ENCODE measurements at places on chromosomes 12 and 14.

- no peak for DNase-seq
These were observed 7.3 kb downstream of the DYRK2 start for GRCh38 chr12:67655829-67656228.

GRCh38 chr14:60288279-60288678 is 39.3 kb downstream of the PPM1A start:
- no peak for DNase-seq

GRCh38 chr12:30764251-30764650 is 9.5 kb upstream of the CAPRIN2 start:
- DNase-seq = no peak

DNA sequence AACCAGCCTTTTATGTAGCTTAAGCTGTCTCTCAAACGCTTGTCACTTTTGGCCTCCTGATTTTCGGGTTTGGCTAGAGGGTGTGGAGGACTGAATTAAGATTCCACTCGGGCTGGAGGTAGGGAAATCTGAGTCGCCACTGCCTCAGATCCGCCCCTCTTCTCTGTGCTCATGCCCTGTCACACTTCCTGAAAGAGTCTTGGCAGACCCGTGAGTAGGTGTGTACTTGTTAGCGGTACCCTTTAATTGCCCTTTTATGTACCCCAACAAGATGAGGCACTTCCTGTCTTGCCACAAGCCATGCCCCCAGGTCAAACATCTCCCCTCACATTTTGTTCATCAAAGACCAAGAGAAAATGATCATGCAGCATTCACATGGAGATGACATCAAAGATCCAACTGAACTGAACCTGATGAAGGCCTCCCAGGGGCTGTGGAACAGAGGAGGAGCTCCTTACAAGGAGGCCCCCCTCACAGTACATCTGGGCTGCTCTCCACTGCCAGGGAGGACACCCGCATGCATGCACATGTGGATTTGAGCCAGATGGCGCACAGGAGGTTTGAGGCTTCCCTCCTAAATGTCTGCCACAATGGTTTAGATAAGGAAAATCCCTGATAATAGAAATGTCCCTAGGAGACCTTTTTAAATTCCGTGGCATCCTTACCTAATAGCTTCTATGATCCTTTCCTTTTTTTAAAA is 86.5 kb upstream of the CDKN3 start:
- no peak for DNase-seq

DNA sequence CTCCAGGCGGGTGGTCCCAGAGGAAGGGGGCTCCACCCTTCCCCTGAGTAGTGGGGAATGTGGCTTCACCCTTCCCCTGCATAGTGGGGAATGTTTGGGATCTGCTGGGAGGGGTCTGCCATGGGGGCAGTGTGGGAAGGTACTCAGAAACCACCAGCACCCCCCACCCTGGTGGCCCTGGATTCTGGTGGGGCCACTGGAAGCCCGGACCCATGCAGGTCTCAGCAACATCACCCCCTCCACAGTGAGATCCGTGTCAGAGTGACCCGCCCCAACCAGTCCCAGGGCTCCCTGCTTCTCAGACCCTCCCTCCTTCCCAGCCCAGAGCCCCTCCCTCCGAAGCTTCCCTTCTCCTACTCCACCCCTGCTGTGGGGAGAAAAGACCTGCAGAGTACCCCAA is 30.3 kb upstream of the INF2 start:
- no peak for DNase-seq

- DNase-seq = no peak
These were observed 252.4 kb upstream of the EGLN3 start for GRCh38 chr14:34203251-34203722.

GRCh38 chr12:123232472-123232806 is 502 bp downstream of the MPHOSPH9 start:
- no peak for DNase-seq

DNA sequence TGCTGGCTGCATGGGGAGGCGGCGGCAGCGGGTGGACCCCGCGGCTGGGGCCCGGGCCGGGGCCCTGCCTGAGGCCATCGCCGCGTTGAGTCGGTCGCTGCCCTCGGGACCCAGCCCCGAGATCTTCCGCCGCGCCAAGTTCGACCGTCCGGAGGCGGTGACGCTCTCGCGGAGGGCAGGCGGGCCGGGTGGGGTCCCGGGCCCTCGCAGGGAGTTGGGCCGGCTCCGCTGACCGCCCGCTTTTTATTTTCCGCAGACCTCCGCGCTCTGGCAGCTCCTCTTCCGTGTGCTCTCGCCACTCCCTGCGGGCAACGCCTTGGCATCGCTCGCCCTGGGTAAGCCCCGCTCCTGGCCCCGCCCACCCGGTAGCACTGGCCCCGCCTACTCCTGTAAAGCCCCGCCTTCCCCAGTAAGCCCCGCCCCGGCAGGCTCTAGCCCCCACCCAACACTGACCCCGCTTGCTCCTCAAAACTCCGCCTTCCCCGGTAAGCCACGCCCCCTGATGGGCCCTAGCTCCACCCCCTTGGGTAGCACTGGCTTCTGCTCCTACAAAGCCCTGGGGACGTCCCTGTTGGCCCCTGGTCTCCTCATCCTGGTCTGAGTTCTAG is 424 bp downstream of the TEDC1 start:
- peak; percentile 95 for DNase-seq

DNA sequence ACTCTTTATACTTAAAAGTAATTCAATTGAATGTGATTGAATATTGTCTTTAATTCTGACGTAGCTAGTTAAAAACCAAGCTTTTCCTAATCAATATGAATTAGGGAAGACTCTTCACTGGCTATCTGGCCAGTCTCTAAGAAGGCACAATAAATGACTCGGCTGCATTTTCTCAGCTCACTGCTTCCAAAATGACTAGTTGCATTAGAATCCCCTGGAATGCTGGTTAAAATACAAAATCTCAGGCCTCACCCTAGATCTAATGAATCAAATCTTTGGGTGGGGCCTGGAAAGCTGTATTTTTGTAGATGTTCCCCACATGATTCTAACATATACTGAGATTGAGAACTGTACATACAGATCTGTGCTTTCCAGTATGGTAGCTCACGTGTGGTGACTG is 242.1 kb downstream of the CHST11 start:
- DNase-seq = no peak

- DNase-seq = no peak
These were observed 2.8 kb downstream of the CPM start for GRCh38 chr12:68930178-68930577.

DNA sequence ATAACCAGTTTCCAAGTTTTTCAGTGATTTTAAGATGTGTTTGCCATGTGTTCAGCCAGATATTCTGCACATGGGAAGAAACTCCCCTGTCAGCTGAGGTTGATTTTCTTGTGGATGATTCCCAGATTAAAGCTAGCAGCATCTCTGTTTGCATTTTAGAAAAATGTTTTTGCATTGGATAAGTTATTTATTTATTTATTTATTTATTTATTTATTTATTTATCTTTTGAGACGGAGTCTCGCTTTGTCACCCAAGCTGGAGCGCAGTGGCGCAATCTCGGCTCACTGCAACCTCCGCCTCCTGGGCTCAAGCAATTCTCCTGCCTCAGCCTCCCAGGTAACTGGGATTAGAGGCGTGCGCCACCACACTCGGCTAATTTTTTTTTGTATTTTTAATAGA is 2.8 kb downstream of the ACOT4 start:
- no peak for DNase-seq

DNA sequence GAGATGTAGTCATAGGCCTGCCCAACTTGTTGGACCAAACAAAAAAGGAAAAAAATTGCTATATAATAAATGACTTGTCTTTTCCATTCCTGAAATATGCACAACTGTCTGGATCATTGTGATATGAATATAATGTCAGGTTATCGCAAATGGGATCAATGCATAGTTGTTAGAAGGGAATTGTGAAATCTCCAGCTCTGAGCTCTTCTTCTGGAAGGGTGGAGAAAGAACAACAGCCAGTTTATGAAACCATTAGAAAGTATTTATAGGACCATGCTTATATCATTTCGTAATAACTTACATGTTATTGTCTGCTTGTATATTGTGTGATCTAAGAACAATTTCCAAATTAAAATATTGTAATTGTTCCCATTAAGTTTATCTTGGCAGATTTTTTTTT is 35.7 kb upstream of the HIF1A start:
- no peak for DNase-seq

DNA sequence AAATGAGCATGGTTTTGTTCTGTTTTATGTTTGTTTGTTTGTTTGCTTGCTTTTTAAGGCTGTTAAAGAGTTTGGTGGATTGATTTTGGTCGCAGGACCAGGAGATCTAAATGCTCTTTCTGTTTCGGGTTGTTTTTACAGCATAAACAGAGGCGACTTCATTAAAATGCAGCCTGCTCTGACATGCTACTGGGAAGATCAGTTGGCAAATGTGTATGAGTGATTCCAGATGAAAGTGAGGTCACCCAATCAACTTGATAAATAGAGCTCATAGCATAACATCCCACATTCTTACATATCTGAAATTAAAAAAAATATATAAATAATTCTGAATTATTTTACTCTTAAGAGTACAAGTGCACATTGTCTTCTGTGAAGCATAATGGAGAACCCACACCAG is 947.7 kb downstream of the GALC start:
- DNase-seq = no peak

DNA sequence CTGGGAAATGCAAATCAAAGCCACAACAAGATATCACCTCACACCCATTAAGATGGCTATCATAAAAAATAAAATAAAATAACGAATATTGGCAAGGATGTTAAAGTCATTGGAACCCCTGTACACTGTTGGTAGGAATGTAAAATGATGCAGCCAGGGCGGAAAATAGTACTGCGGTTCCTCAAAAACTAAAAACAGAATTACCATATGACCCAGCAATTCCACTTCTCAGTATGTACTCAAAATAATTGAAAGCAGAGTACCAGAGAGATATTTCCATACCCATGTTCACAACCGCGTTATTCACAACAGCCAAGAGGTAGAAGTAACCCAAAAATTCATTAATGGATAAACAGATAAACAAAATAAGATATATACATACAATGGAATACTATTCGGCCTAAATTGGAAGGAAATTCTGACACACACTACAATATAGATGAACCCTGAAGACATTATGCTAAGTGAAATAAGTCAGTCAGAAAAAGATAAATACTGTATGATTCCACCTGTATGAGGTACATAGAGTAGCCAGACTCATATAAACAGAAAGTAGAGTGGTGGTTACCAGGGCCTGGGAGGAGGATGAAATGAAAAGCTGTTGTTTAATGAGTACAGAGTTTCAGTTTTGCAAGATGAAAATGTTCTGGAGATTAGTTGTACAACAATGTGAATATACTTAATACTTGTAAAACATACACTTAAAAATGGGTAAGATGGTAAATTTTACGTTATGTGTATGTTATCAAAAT is 84.6 kb downstream of the TXNDC16 start:
- no peak for DNase-seq

- no peak for DNase-seq
These were observed 34.0 kb downstream of the JDP2 start for GRCh38 chr14:75461755-75462349.

All from GM19239 (cell line).